Activated naive CD8-positive, alpha-beta T cell treated with anti-CD3 and anti-CD28 coated beads for 36 hours (primary cell): ENCODE measurements at places on chromosomes 2 and 18. TPM values are rescaled to one million over a fixed set of nuclear protein-coding genes. Genes with fewer than 3 reads are reported as not detected.

Gene ASAP2
- 0.04 TPM for total RNA-seq

Gene TRIB2
- total RNA-seq: 5.1 TPM

Gene SH3RF3
- total RNA-seq: 2.5 TPM

GRCh38 chr18:74528478-74528877 lies 5.8 kb upstream of the CNDP1 start:
- no peak for DNase-seq

DNA sequence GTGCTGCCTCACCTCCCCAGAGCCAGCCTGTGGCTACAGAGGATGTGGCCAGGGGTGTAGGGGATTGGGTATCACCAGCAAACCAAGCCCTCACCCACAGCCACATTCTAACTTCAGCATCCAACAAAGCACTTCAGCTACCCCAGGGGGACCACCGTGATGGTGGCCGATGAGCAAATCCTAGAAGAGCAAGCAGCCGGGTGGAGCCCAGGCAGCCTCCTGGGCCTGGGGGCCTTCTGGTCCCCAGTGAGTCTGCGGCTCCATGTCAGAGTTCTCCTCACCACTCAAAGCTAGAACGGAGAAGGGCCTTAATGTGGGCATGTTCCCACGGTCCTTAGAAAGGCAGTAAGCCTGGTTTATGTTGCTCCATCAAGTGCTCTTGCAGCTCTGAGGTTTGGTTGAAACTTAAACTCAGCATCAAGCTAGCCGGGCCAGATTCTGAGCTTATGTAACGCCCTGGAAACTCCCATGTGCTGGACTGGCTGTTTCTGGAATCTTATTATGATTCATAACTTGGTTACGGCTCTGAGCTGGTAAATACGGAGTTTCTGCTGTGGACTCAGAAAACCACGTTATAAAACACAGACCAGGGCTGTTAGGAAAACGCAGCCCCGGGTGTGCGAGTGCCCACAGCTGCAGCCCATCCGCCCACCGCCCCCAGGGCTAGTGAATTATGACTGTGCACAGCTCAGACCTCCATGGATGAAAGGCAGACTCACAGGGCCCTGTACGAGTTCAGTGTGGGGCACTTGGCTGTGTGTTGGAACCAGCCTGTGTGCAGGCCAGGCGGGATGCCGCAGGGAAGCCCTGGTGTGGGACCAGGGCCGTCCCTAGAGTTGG lies 99.8 kb downstream of the SEPTIN10 start:
- DNase-seq: peak; percentile 28

GRCh38 chr18:40760251-40760650 lies 1194.8 kb upstream of the PIK3C3 start:
- no peak for DNase-seq

DNA sequence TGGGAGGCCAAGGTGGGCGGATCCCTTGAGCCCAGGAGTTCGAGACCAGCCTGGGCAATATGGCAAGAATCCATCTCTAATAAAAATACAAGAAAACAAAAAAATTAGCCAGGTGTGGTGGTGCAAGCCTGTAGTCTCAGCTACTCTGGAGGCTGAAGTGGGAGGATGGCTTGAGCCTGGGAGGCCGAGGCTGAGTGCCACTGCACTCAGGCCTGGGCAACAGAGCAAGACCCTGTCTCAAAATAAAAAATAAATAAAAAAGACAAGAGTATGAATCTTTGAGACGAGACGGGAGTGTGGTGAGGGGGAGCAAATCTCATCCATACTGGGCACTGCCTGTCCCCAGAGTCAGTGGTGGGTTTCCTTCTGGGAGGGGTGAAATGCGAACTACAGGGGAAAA lies 12.2 kb downstream of the GPR17 start:
- DNase-seq: no peak

GRCh38 chr18:21069468-21069867 lies 42.1 kb downstream of the ROCK1 start:
- no peak for DNase-seq

DNA sequence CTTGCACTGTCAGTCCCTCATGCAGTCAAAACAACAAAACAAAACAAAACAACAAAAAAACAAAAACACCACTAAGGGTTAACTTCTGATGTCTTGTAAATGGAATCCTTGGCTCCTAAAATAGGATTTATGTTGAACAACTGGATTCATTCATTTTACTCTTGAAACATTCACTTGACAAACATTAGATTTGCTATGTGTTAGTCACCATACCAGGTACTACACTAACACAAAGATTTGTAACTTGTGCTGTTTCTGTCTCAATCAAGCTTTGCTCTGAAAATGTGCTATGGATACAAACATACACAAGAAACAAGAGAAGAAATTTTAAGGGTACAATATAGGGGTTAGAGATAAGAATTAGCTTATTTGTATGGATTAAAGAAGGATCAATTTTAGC lies 812.8 kb downstream of the LRP1B start:
- DNase-seq: no peak

- DNase-seq: no peak
Observed at GRCh38 chr2:23230885-23231284, 154.1 kb upstream of the KLHL29 start.

GRCh38 chr2:195151711-195152110 lies 505.3 kb upstream of the SLC39A10 start:
- DNase-seq: no peak
